Mucosa of descending colon (tissue), 3 donors: ENCODE measurements at places on chromosomes 3 and 15. TPM values are rescaled to one million over a fixed set of nuclear protein-coding genes. Genes with fewer than 3 reads are reported as not detected.

NR1I2 gene
- 79.1 TPM for total RNA-seq

CD86 gene
- 5.8 TPM for total RNA-seq

UACA gene
- total RNA-seq = 64.9 TPM

FBXL22 gene
- total RNA-seq = 5.1 TPM

CHAC1 gene
- total RNA-seq = 0.69 TPM

SIN3A gene
- 60.6 TPM for total RNA-seq

AADACL2 gene
- total RNA-seq = not detected

GRCh38 chr3:150739200-150739863, 23.6 kb downstream of the SIAH2 start:
- DNase-seq = no peak

DNA sequence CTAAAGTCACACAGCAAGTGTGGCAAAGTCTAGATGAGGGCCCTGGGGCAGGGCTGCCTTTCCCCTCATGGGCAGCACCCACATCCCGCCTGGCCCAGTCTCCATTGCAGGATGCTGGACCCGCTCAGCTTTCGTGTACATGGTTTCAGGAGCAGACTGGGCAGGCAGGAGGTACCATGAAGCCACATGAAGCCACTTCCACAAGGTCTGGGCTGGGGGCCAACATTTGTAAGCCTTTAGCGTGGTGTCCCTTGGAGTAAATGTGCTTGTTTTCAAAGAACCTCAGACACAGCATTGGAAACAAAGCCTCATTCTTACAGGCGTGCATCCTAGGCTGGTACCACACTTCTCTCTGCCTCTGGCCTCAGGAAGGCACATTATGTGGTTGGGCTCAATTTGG, 34.5 kb downstream of the UMPS start:
- DNase-seq = no peak

DNA sequence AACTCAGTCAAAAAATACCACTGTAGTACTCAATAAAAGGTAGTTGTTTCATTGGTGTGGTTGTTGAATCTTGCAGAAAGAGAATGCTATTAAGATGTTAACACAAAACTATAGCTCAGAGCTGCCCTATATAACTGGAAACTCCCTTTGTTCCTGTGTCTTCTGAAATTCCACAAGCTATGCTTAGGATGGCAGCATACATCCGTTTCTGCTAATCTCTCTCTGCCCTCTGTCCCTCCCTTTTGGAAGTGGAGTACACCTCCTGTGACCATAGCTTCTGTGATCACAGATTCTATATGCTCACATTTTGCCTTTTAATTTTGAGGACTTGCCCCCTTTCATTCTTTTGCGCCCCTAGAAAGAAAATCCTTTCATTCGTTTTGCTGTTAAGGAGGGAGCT, 33.7 kb downstream of the ARPP21 start:
- no peak for DNase-seq

DNA sequence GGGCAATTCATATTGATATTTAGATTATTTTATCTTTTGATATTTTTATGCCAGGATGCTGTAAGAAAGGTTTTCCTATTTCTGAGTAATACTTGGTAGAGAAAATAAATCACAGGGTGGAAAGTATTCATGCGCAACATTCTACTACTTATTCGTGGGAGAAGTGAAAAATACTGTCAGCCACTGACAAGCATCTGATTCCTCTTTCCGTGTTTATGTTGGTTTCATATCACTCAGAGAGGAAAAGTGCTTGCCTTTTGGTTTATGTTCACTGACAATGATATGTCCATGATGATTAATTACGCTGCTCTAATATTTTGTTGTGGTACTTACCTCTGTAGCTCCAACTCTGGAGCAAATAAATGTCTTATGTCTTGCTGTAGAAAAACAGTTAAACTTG, 429.4 kb downstream of the EDEM1 start:
- no peak for DNase-seq

DNA sequence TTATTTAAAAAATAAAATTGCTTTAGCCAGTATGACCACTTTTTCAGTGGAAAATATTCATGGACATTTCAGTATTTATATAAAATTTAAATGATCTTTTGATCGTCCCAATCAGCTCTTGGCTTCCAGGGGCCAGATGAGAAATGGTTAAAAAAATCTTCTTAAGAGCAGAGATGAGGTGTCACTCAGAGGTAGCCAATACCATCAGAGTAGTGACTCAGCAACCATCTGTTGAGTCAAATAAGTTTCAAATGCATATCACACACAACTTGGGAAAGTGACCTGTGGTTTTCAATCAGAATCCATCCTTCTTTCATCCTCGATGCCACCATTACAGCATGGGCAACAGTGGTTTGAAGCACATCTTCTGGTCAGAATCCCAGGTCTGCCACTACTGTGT, 958.8 kb upstream of the NR2F2 start:
- no peak for DNase-seq

- DNase-seq = no peak
These were observed 154.7 kb upstream of the GOLIM4 start for GRCh38 chr3:168250415-168250861.

GRCh38 chr3:190435618-190436017, 14.1 kb downstream of the TMEM207 start:
- no peak for DNase-seq

DNA sequence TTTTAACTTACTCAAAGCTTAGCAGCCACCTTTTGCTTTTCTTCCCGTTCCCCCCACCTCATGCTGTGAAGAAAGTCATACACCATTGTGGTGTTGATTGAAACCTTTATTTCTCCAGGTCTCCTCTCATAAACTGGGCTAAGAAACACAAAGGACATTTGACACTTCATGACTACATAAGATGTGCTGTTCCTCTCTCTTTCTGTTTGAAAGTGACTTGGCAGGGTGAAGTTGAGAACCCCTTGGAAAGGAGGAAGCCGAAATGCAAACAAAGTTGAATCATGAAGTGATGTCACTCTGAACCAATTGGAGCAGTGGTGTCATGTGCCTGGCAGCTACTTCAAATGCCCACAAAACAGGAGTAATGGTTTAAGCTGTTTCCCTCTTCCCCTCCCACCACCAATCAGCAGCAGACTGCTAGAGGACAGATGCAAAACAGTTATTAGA, 174.7 kb downstream of the IGF1R start:
- DNase-seq = no peak

DNA sequence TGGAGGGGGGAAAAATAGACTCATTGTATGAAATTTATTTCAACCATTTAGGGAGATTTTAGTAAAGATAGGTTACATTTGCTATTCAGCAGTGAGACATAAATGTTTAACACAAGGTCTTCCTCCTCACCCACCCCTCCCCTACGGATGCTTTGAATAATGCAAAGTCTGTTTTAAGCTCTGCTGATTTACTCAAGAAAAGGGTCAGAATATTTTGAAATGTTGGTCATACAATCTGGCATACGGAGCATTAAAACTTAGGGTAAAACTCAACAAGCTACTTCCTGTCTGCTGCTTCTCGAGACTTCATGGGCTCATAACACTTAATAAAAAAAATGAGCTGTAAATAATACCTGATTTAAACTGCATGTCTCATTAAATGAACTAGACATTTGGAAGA, 156.3 kb downstream of the WNT5A start:
- no peak for DNase-seq

DNA sequence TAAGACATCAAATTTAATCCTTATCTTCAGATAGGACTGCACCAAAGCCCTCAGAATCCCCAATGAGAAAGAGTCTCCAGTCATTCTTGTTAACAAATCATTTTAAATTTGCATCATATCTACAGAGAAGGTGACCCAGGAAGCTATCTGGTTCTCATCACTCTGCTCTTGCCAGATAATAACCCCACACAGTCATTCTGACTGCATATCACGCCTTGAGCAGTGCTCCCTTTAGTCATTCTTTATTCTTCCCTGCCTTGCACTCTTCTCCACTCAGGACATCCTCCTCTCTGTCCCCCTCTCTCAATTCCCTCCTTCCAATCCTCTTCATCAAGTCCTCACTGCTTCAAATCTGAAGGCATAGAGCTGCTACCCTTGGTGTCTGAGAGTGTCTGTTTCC, 83.7 kb upstream of the COL6A6 start:
- DNase-seq = no peak

GRCh38 chr3:62361824-62362223, 11.5 kb downstream of the FEZF2 start:
- no peak for DNase-seq

- no peak for DNase-seq
These were observed 153.5 kb downstream of the FNDC3B start for GRCh38 chr3:172192830-172193415.

DNA sequence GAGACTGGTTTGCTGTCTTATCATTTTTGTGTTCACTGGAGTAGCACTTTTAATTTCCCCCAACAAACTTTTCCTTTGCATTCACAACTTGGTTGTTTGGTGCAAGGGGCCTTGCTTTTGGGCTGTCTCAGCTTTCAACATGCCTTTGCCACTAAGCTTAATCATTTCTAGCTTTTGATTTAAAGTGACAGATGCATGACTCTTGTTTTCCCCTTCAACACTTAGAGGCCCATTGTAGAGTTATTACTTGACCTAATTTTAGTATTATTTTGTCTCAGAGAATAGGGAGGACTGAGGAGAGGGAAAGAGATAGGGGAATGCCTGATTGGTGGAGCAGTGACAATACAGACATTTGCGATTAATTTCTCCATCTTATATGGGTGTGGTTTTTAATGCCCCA, 340.1 kb upstream of the MANF start:
- DNase-seq = no peak

- no peak for DNase-seq
These were observed 57.5 kb downstream of the RBMS3 start for GRCh38 chr3:29338377-29338776.

DNA sequence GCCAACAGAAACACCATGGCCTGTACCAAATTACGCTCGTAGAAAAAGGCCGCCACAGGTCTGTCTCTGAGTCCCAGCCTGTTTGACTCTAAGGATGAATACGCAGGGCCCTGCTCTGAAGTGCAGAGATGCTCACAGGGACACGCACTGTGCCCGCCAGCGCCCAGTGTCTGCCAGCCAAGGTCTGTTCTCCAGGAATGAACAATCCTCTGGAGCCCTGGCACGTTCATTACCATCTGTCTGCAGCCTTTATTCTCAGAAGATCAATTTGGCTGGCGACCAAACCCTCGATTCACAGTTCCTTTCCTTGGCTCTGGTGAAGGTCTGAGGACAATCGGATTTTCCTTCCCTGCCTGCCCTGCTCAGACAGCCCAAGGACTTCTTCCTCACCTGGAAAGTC, 66.3 kb downstream of the NIPA2 start:
- DNase-seq = no peak
